Urothelium cell line (cell line): ENCODE measurements at places on chromosomes 1 and 21.
A peak's percentile ranks its signal among the peaks of the same experiment; 100 is the strongest.

GRCh38 chr1:152869808-152870419 is 8.2 kb upstream of the SMCP start:
- DNase-seq = peak; percentile 80

DNA sequence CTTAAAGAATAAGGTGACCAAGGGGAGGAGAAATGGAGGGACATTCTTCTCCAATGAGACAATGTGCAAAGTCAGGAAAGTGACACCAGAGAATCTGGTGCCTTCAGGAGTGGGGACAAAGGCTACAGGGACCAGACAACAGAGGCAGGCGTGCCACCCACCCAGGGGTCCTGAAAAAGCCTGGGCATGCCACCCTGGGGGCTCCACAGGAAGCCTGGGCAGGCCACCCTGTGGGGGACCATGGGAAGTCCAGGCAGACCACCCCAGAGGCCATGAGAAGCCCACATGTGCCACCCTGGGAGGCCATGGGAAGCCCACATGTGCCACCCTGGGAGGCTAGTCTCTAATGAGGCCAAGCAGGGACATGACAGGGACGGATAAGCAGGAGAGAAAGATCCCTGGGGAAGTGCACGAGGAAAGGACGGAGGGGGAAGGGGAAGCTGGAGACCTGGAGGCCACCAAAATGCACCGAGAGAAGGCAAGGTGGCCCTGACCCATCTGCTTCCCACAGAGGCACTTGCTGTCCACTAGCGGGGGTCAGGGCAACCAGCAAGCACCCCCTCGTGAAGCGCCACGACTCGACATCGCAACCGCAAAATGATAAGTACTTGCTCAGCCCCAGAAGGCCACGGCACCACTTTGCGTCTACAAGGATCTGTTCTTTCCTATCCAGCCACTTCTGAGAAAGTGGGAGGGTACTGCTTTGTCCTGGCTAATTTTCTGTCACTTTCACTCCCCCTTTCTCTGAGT is 7.2 kb upstream of the PDE9A start:
- DNase-seq = no peak

- no peak for DNase-seq
Measured at GRCh38 chr1:30982937-30983336, 74.4 kb upstream of the SDC3 start.

DNA sequence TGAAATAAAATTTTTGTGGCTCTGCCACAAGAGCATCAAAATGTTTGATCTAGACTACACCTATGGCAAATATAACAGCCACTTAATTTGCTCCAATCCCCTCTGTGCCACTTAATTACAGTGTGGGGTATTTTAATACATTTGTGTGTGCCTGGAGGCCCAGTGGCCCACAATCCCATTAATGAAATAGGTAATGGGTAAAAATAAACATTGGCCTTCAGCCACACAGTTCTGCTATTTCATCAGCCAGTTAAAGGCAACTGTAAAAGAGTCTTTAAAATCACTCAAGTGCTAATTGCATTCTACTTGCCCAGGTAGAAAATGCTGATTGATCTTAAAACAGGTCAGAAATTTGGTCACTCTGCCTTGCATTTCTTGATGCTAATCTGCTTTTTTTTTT is 151.6 kb upstream of the UBE2U start:
- no peak for DNase-seq

DNA sequence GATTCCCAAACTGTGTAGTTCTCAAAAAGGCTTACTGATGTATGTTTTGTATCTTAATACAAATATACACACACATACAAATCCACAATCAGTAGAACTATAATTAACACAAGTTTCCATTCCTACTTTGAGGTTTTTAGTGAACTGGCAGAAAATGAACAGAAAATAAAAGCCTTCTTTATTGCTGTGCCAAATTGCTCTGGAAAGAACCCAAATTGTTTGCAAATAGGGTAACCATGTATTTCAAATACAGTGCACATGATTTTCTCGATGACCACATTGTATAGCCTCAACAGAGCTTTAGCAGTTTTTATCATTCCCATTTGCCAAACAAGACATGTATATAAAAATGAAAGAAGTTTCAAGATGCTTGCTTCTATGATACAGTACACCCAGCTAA is 173.3 kb downstream of the COL24A1 start:
- no peak for DNase-seq

DNA sequence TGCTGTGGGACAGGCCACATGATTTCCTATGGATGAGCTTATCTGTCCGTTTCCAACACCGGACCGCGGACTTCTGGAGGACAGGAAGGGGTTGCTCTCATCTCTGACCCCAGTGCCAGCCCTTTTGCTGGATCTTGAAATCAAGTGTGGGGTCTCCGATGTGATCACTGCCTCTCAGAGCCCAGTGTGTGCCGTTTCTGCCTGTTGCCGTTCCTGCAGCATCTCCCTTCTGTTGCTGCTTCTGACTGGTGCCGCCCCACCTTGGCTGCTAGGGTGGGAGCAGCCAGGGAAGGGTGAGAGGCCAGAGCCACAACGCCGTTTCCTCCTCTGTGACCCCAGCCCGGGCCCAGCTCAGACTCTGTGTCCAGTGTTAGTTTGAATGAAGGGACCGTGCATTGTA is 67.3 kb upstream of the WNT4 start:
- DNase-seq = no peak

DNA sequence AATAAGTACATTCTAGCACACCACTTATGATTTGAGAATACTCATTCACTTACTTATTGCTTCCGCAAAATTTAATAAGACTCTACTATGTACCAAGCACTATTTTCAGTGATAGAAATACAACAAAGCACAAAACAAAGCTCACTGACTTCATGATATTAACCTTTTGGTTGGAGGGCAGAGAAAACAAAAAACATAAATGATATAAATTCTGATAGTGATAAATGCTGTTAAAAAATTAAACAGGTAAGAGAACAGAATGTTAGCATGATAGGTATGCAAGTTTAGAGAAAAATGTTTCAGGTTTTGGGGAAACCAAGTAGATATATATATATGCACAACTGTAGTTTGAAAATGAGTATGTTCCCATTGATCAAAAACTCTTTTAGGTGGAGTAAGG is 1.2 kb downstream of the LRRC40 start:
- no peak for DNase-seq

DNA sequence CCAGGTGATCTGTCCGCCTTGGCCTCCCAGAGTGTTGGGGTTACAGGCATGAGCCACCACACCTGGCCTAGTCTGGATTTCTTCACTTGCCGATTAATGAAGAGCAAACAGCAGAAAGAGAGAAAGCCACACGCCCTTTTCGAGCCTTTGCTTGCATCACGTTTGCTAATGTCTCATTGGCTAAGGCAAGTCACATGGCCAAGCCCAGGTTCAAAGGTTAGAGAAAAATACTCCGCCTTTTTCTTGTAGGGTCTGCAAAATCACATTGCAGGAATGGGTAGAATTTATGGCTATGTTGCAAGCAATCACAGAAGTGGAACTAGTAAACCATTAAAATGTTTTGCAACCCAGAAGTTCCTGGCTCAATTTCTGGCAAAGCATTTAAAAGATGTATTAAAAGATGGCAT is 26.8 kb upstream of the BACH1 start:
- DNase-seq = no peak

DNA sequence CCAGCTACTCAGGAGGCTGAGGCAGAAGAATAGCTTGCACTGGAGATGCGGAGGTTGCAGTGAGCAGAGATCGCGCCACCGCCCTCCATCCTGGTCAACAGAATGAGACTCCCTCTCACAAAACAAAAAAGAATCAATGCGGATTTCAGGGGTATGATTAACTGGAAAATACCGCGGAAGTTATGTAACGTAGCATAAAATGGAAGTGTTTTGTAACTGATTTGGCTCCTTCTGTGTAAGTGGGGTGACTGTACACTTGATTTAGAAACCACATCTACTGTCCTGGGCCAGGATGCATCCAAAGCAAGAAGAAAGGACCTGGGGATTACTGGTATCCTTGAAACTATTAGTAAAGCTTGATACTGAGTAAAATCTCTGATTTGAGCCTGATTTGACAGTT is 3.1 kb upstream of the VAMP4 start:
- no peak for DNase-seq

DNA sequence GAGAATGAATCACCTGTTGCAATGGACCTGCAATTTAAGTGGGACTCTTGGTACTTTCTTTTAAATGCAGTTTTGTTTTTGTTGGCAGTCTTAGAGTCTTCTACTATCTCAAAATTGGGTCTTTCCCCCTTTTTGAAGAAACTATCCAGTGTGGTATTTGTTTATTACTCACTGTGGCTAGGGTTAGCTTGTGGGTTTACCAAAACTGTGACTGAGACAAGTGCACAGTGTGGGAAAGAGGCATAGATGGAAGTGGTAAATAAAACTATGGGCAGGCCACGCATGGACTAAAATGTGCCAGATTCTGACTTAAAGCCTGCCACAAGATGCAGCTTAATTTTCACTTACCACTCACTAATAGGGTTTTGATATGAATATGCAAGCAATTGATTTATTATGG is 1441.7 kb downstream of the PLA2G4A start:
- no peak for DNase-seq

DNA sequence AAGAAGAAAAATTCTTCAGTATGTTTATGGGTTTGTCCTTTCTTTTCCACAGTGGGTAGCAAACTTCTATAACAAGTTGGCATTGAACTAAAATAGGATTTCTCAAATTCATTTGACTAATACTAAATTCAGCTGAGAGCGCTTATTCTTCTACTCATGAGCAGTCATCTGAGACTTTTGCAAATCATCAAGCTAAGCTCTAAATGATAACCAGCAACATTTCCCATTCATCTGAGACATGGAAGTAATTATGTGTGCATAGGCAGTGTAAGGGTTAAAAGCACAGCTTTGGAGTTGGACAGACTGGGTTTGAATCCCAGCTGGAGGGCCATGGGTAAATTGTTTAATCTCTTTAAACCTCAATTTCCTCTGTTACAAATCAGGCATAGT is 18.3 kb upstream of the CNR2 start:
- no peak for DNase-seq

- no peak for DNase-seq
Measured at GRCh38 chr1:8252266-8252951, 65.5 kb upstream of the SLC45A1 start.

- DNase-seq = no peak
Measured at GRCh38 chr1:18602533-18603211, 28.0 kb upstream of the PAX7 start.

DNA sequence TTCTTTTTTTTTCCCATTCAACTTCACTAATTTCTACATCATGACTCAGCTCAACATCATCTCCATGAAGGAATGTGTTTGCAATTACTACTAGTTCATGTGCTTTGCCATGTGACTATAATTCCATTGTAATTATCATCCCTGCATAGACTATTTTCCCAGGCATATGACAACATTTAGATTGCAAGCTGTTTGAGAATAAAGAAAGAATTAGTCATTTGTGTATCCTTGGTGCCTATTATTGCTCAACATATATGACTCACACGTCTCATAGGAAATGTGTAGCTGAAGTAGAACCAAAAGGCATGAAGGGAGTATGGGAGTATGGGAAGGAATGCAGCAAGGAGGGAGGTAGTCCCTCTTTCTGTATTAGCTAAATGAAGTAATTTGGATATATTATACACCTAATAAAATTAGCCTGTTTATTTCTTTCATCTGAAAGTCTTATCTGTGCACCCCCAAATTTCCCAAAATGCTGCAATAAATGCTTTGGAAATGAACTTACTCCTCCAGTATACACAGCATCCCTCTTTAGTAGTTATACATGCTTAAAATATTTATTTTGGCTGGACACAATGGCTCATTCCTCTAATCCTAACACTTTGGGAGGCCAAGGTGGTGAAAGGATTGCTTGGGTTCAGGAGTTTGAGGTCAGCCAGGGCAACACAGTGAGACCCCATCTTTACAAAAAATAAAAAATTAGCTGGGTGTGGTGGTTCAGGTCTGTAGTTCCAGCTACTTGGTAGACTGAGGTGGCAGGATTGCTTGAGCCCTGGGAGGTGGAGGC is 316.9 kb upstream of the ADGRL4 start:
- DNase-seq = peak; percentile 58

- DNase-seq = peak; percentile 26
Measured at GRCh38 chr1:25744140-25744581, 55.8 kb upstream of the SELENON start.

GRCh38 chr1:191669629-191670028 is 488.6 kb upstream of the RGS18 start:
- DNase-seq = no peak

- DNase-seq = peak; percentile 65
Measured at GRCh38 chr1:226738995-226739695, at the start of gene ITPKB. Gene ITPKB (minus strand): TSS chr1:226739282. CDS start chr1:226737458, 1,824 bp downstream.

GRCh38 chr21:38277501-38278131 is 20.8 kb downstream of the KCNJ15 start:
- DNase-seq = peak; percentile 35

DNA sequence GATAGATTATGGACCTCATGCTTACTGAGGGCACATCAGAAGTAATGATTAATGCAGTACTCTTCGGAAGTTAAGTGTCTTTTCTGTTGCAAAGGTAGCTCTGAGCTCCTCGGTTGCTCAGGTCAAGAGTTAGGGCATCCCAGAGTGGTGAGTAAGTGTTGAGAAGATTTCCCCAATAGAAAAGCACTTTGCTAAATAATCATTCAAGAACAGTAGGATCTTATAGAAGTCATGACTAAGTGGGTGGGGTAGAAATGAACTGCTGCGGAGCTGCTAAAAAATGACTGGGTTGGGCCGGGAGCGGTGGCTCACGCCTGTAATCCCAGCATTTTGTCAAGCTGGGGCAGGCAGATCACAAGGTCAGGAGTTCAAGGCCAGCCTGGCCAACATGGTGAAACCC is 648.6 kb upstream of the CAMK1G start:
- no peak for DNase-seq

DNA sequence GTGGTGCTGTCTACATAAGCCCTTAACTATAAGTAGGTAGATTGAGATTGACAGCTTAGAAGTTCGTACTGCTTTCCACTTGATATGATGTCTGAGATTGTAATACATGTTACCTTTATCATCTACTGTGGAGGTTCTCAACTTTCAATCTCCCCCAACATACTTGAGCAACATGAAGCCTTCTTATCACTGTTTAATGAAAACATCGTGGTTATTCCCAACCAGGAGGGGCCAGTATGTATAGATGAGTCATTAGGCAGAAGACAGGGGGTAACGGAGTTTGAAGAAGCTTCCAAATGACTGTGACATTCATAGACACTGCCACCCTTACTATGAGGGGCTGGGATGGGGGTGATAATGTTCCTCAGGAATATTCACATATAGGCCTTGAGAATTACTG is 36.0 kb downstream of the CENPF start:
- DNase-seq = no peak
